Activated naive CD8-positive, alpha-beta T cell treated with anti-CD3 and anti-CD28 coated beads, Interleukin-2, amount 50 U/mL, for 24 hours (primary cell): ENCODE measurements at places on chromosomes 2 and 18.

DNA sequence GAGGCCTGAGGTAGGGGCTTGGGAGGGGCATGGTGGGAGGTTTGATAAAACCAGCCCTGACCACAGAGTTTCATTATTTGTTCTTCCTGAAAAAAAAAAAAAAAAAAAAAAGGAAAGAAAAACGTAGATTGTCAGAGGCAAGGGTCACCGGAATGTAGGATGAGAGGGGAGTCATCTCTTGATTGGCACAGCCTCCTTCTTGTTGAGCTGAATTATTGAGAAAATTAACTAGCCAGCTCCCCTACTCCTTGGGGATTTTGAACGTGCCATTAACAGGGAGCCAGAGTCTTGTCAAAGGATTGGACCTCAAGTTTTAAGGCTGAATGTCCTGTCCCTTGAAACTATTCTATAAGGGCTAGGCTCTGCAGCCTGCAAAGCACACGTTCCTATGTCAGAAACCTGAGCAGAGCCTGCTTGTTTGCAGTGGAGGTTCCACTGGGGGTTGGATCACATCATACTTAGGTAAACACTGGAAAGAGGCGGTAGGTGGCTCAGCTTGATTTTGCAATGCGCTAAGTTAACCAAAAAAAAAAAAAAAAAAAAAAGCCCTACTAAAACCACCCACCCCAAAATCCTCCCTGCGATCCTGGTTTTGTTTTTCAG is 2.3 kb downstream of the INHBB start:
- DNase-seq, result no peak

DNA sequence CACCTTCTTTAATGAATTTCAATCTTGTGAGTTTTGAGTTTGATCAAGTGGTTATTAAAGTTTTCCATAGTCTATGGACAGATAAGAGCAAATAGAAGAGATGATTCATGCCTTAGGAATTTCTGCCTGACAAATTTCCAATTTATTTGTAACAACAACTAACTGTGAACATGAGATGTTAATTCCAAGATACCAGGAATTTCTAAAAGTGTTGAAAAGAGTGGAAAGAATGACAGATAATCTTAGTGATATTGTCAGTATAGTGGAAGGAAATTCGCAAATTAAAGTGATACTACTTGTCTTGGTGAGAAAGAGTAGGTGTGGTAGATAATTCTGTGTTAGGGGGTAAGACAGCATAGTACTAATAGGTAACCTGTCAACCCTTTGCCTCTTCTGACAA is 82.4 kb downstream of the AGPS start:
- DNase-seq, result no peak

- DNase-seq, result no peak
Observed at GRCh38 chr2:235162837-235163197, 211.0 kb downstream of the SH3BP4 start.

GRCh38 chr2:167001165-167001564 is 112.9 kb downstream of the XIRP2 start:
- DNase-seq, result no peak

- no peak for DNase-seq
Observed at GRCh38 chr2:237596520-237597195, 6.1 kb upstream of the RAB17 start.

GRCh38 chr2:152506843-152507242 is 171.9 kb downstream of the FMNL2 start:
- no peak for DNase-seq

DNA sequence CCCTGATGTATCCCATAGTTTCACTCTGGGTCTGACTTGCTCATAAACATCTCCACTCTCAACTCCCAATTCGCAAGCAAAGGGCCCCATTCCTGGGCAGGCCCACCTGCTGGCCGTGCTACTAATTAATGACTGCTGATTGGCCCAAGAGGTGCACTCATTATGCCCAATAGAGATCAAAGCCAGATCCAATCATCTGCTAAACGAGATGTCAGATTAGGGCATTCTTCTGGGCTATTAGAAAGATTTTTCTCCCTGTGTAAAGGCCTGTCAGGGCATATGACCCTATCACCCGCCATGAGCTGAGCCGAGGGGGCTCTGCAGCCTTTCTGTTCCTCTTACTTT is 103.4 kb upstream of the HAAO start:
- no peak for DNase-seq

DNA sequence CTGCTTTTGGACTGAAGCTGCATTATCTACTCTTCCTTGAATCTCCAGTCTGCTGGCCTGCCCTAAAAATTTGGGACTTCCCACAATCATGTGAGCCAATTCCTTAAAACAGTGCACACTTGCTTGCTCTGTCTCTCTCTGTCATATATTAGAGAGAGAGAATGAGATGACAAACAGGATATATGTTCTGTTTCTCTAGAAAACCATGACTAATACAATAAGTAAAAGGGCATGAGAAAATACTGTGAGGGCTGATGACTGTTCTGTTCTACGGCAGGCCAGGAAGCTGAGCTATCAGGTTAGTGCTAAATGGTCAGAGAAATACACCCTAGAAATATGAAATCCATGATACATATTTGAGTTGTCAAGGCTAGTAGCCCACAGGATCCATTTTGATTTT is 1896.8 kb upstream of the CELF4 start:
- no peak for DNase-seq

- DNase-seq, result no peak
Observed at GRCh38 chr2:159982270-159982669, 80.1 kb downstream of the PLA2R1 start.

GRCh38 chr18:21004726-21005125 is 106.9 kb downstream of the ROCK1 start:
- no peak for DNase-seq

- no peak for DNase-seq
Observed at GRCh38 chr2:71675296-71675695, 221.9 kb downstream of the DYSF start.

- no peak for DNase-seq
Observed at GRCh38 chr18:45255197-45255890, 359.9 kb upstream of the SLC14A2 start.

DNA sequence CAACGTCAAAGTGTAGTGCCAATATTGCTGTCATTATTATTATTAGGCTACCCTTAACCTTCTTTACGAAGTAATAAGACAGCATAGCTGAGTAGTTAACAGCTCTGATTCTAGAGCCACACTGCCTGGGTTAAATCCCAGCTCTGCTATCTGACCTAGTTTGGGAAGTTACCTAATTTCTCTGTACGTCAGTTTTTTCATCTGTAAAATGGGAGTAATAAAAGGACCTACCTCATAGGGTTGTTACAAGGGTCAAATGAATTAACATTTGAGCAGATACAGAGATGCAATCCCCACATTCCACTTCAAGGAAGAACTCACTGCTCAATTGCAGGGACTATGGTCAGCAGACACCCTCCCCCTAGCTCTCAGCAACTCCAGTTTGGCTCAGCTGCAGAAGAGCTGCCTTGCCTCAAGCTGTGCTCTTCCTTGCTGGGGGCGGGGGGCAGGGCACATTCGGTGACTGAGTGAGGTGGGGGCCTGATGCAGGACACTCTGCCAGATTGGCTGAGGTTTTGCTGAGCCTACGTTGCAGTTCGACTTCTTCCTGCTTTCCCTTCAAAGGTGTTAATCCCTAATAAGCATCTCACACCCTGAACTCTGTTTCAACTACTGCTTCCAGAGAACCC is 11.0 kb upstream of the LGALSL start:
- no peak for DNase-seq

DNA sequence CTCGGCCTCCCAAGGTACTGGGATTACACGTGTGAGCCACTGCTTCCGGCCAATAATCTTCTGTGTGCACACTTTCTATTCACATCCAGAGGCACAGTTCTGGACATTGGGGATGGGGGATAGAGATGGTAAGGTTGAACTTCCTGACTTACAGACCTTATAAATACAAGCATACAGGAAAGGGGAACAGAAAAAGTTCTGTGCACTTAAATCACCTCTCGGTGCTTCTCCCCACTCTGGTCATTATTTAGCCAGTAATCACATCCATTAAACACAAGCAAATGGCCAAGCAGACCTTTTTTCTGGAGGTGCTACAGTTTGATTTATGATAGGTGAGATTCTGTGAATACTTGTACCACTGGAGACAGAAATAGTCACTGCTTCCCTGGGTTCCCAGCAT is 110.6 kb downstream of the CRIM1 start:
- DNase-seq, result no peak

DNA sequence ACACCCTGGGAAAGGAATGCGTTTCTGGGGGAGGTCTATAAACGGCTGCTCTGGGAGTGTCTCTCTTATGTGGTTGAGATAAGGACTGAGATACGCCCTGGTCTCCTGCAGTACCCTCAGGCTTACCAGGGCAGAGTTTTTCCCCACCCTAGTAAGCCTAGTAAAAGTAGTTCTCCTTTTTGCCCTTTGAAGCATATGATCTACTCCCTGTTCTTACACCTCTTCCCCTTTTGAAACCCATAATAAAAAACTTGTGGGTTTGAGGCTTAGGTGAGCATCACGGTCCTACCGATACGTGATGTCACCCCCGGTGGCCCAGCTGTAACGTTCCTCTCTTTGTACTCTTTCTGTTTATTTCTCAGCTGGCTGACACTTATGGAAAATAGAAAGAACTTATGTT is 97.4 kb downstream of the FSIP2 start:
- no peak for DNase-seq

DNA sequence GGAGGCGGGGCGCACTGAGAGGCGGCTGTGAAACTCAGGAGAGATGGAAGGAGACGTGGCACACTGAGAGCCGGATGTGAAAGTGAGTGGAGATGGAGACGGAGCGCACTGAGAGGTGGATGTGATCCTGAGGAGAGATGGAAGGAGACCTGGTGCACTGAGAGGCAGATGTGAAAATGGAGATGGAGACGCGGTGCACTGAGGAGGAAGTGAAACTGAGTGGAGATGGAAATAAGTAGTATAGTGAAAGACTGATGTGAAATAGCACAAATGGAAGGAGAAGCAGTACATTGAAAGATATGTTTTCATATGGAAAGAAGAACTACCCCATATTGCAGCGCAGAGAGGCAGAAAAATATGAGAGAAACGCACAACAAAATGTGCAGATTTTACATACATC is 281.6 kb upstream of the RGPD4 start:
- DNase-seq, result no peak

DNA sequence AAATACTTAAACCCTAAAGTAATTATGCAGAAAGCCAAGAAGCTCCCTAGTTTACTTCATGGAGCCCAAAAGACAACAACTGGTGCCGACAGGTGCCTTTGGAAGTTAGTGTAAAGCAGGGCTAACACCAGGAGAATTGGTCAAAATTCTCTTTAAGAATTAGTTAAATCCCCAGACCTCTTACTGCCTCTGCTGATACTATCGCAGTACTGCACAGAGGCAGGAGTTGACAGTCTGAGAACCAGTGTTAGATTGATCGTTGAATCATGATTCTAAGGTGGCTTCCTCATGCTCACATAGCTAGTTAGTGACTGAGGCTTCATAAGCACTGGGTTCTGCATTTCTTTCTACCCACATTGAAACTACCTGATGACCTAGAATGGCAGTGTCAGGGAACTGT is 445.0 kb downstream of the XIRP2 start:
- no peak for DNase-seq

GRCh38 chr2:203341741-203342310 is 13.6 kb downstream of the ABI2 start:
- no peak for DNase-seq

GRCh38 chr2:54904836-54905235 is 145.4 kb downstream of the RTN4 start:
- no peak for DNase-seq

DNA sequence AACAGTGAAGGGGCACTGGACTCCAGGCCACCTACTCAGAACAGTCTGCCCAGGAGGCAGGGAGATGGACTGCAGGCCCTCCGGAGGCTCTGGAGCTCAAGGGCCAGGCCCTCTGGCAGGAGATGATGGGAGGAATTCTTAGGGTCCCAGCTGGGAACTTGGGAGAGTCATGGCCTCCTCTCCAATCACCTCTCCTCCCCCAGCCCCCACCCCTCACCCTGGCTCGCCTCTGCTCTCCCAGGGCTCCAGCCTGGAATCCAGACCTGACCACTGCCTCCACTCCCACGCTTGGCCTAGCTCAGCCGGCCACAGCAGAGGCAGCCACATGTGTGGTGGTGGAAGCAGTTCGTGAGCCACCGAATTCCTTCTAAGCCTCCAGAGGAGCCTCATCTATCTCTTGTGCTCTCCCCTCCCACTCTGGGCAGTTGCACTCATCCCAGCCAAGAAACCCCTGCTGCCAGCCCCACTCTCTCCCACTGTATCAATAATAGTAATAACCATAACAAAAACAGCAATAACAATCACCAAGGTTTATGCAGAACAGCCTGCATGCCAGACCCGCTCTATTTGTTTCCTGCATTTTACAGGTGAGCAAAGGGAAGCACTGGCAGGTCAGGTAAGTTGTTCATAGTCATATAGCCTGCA is 67.4 kb downstream of the TNS1 start:
- DNase-seq, result no peak

DNA sequence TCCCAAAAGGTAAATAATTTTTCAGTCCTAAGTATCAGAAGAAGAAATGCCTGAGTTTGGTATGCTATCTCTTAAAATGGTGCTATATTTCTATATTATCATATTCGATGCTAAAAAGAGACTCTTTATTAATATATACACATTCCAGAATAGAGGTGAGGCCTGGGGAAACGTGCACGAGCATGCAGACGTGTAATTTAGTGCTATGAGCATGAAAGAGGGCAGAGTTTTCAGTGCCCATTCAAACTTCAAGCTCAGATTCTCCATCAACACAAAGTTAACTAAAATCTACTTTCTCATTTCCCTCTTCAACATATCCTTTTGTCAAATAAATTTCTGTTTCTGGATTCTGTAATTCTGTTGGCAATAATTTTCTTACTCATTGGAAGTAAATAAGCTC is 5.7 kb upstream of the COBLL1 start:
- DNase-seq, result no peak

DNA sequence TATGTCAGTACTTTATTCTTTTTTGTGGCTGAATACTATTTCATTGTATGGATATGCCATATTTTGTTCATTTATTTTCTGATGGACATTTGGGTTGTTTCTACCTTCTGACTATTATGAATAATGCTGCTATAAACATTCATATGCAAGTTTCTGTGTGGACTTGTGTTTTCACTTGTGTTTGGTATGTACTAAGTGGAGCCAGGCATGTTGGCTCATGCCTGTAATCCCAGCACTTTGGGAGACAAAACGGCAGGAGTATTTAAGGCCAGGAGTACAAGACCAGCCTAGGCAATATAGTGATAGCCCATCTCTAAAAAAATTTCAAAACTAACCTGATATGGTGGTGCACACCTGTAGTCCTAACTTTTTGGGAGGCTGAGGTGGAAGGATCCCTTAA is 23.3 kb downstream of the MARCHF7 start:
- DNase-seq, result no peak

DNA sequence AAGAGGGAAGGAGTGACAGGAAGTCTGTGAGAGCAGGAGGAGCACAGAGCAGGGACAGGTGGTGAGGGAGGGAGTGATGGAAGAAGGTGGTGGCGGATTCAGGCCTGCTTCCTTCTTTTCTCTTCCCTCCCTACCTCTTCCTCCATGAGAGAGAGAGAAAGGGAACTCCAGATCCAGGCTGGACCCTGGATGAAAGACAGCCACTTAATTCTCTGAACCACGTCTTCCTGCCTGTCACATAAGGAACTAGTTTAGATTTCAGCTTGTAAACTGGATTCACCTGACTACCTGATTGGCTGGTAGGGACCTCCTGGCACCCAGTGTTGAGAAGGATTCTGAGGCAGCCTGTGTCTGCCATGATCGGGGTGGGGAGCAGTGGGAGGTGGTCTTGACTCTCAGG is 48.9 kb downstream of the PAX8 start:
- no peak for DNase-seq

- no peak for DNase-seq
Observed at GRCh38 chr18:67517444-67517765, 885 bp upstream of the DSEL start.
